ENCODE measurements at places on chromosomes 3 and 15.
A peak's percentile ranks its signal among the peaks of the same experiment; 100 is the strongest.

DNA sequence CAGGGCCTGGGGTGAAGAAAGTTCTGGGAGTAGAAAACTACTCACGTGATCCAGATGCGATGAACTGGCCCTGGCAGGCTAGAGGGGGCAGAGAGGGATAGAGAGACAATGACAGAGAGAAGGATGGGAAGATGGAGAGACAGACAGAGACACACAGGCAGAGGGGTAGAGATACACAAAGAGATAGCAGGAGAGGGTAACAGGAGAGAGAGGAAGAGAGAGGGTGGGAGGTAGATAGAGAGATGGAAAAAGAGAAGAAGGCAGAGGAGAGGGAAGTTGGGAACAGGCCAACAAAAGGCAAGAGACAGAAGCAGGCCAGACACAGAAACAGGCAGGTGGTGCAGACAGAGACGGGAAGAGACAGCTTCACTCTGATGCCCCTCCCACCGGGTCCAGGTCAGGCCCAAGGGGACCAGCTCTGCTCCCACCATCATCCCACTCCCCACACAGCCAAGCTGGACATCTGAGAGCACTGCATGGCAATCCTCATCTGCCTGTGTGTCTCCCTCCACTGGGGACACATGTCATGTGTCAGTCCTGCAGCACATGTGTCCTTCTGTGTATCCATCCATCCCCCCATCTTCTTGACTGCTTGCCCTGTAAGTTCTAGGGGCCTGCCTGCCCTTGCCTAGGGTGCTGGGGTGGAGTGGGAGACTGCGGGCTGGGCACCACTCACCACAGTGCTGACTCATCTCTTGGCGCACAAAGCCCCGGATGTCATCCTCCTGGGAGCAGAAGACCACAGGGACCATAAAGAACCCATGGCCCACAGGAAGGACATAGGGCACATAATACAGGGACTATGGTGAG, 2.2 kb upstream of the UCN2 start:
- peak; percentile 67 for DNase-seq

GRCh38 chr3:140699516-140700231, 21.8 kb downstream of the TRIM42 start:
- DNase-seq, result no peak

DNA sequence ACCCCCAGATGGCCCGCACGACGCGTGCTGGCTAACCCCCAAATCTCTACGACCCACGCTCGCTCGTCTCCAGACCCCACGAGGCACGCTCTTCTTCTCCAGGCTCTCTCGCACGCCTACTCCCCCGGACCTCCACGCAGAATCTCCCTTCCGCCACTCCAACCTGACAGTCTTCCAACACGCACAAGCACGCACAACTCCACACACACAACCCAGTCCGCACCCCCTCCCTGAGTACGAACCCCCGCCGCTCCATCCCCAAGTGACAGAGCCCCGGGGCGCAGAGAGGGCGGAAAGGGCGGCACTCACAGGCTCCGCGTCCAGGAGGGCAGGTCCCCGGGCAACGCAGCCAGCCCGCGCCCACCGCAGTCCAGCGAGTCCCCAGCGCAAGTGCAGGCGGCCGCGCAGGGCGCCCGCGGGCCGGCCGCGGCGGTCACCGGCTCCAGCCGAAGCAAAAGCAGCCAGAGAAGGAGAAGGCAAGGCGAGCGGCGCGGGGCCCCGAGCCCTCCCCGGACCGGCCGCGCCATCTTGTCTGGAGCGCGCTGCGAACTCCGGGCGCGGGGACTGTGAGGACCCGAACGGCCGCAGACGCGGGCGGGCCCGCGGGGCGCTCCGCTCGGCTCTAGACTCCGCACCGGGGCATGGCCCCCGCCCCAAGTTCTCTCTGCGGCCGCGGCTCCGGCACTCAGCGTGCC, 794 bp downstream of the LRIG1 start:
- DNase-seq, result peak; percentile 26

GRCh38 chr3:98855806-98856400, 45.6 kb downstream of the DCBLD2 start:
- peak; percentile 90 for DNase-seq

GRCh38 chr15:29917600-29918597, 95.6 kb upstream of the TJP1 start:
- DNase-seq, result peak; percentile 81
